Naive thymus-derived CD8-positive, alpha-beta T cell (primary cell): ENCODE measurements at places on chromosomes 11 and 22. TPM values are rescaled to one million over a fixed set of nuclear protein-coding genes. Genes with fewer than 3 reads are reported as not detected.

The OR5P2 gene
- not detected for total RNA-seq

The OAF gene
- total RNA-seq, result 8.0 TPM

The MUC15 gene
- total RNA-seq, result not detected

The CLTCL1 gene
- 1.4 TPM for total RNA-seq

The OR2D2 gene
- not detected for total RNA-seq

The CABP7 gene
- total RNA-seq, result not detected

DNA sequence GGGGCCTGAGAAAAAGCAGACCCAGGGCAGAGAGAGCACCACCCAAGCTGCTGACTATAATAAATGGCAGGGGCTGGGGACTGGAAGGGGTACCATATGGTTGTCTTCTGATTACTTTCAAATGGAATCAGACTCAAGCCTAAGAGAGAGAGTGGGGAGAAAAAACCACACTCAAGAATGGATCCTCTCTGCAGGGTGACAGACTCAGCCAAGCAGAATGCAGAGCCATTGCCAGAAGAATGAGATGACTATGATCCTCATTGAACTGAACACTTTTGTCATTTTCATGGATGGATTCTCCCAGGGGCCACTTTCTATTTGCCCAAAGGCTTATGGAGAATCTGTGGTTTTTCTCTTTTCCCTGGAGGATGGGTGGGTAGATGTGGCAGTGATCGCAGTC is 8.7 kb downstream of the UBASH3B start:
- DNase-seq, result no peak
- H3K4me1 ChIP-seq, result peaks cover 46% of the 10 kb centered on the region
- H3K27ac ChIP-seq, result peak overlapping the region; percentile 41
- H3K4me3 ChIP-seq, result no peak overlapping the region
- no peaks in the 10 kb centered on the region for H3K36me3 ChIP-seq

- H3K27me3 ChIP-seq, result no peaks in the 10 kb centered on the region
- H3K4me1 ChIP-seq, result no peaks in the 10 kb centered on the region
- no peaks in the 10 kb centered on the region for H3K36me3 ChIP-seq
- no peak overlapping the region for H3K27ac ChIP-seq
- H3K4me3 ChIP-seq, result no peak overlapping the region
Observed at GRCh38 chr11:132054822-132055221, 684.4 kb downstream of the NTM start.

DNA sequence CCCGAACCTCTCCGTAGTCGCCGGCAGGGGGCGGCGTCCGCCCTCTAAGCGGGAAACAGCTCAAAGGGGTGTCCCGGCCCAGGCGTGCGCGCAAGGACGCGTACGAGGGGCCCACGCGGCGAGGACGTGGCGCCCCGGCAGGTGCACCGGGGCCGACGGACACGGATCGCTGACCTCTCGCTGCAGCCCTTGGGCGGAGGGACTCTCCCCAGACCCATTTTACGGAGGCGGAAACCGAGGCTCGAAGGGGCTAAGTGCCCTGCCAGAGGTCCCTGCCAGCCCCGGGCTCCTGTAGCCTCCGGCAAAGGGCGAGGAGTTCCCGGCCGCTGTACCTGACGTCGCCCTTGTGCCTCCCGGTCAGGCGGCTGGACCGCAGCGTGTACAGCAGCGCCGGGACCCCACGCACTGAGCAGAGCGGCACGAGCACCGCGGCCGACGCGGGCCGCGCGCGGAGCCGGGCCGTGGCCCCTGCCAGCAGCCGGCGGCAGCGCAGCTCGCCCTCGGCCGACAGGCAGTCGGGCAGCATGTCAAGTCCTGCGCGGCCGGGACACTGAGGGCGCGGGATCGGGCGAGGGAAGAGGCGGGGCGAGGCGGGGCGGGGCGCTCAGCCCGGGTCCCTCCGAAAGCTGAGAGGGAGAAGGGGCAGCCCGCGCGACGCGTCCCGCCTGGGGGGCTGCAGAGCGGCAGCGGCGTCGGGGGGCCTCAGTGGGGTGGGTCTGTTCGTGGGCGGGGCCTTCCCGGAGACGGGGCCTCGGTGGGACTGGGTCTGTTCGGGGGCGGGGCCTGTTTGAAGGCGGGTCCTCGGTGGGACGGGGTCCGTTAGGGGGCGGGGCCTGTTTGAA is at the start of gene NUDT8:
TSS of gene NUDT8 (minus strand) at position 552 of the 842 bp plus-strand sequence. CDS start at position 526, 26 bp downstream.
- H3K27me3 ChIP-seq, result no peaks in the 10 kb centered on the region
- peak within 1 kb of the TSS; percentile 89 for H3K27ac ChIP-seq
- no peaks in the 10 kb centered on the region for H3K36me3 ChIP-seq
- peak within 1 kb of the TSS; percentile 89 for H3K4me3 ChIP-seq
- H3K4me1 ChIP-seq, result peaks cover 13% of the 10 kb centered on the region

GRCh38 chr11:44634401-44635281 is 69.2 kb downstream of the CD82 start:
- no peak overlapping the region for H3K27ac ChIP-seq
- H3K4me3 ChIP-seq, result no peak overlapping the region
- H3K27me3 ChIP-seq, result peaks cover 36% of the 10 kb centered on the region
- H3K36me3 ChIP-seq, result peaks cover 2% of the 10 kb centered on the region

- DNase-seq, result no peak
- no peaks in the 10 kb centered on the region for H3K27me3 ChIP-seq
- H3K27ac ChIP-seq, result no peak overlapping the region
- H3K36me3 ChIP-seq, result peaks cover 5% of the 10 kb centered on the region
- H3K4me3 ChIP-seq, result no peak overlapping the region
Observed at GRCh38 chr11:34905666-34906065, 10.5 kb downstream of the APIP start.

GRCh38 chr11:117229931-117230285 is 2.0 kb downstream of the PCSK7 start:
- no peaks in the 10 kb centered on the region for H3K27me3 ChIP-seq
- DNase-seq, result no peak
- peak overlapping the region; percentile 93 for H3K27ac ChIP-seq

GRCh38 chr11:44407211-44407996 is 97.5 kb upstream of the ALX4 start:
- H3K27me3 ChIP-seq, result peaks cover 52% of the 10 kb centered on the region
- H3K4me1 ChIP-seq, result no peaks in the 10 kb centered on the region
- H3K27ac ChIP-seq, result no peak overlapping the region
- no peak overlapping the region for H3K4me3 ChIP-seq
- no peaks in the 10 kb centered on the region for H3K36me3 ChIP-seq

- no peak overlapping the region for H3K27ac ChIP-seq
- no peaks in the 10 kb centered on the region for H3K36me3 ChIP-seq
Observed at GRCh38 chr22:48208894-48209293, 1446.4 kb downstream of the TBC1D22A start.

DNA sequence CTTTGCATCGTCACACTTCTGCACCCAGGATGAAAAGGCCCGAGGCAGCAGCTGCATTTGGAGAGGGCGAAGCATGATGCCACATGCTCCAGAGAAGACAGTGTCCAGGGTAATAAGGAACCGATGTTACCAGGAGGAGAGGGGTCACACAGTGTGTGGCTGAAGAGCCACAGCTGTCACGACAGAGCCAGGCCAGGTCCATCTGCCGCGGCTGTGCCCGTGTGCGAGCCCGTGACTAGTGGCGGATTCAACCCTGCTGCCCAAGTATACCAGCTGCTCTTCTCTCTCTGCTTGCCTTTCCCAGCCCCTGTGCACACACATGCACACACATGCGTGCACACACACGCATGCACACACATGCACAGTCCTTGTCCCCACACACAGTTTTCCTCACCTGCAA is 1432.5 kb downstream of the BRD1 start:
- no peaks in the 10 kb centered on the region for H3K36me3 ChIP-seq
- DNase-seq, result no peak
- no peak overlapping the region for H3K27ac ChIP-seq
- no peaks in the 10 kb centered on the region for H3K4me1 ChIP-seq
- H3K27me3 ChIP-seq, result peaks cover 17% of the 10 kb centered on the region
- no peak overlapping the region for H3K4me3 ChIP-seq

DNA sequence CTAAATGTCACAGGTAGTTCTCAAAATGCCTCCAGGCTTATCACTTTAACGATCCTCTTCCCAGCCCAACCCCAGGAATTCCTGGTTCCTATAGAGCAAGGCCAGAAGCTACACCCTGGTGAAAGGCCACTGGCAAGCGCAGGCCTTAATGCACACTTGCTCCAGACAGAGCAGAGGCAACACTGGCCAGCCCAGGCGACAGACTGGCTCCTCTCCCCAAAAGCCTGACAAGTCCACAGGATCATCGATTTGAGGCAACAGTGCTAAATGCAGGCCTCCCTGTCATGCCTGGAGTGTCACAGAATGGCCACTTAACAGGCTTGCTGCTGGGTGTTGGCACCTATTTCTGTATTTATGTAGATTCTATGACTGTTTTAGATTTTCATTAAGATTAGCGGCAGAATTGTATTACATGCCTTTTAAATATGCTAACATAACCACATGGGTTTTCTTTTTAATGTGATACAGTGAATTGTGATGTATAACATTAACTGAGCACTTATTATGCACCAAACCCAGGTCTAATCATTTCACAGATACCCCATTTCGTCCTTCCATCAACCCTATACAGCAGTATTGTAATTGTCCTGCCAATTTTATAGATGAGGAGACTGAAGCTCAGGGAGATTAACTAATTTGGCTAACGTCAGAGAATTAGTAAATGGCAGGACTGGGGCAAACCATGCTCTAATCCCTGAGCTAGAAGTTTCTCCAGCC is 38.6 kb downstream of the PACSIN2 start:
- peaks cover 56% of the 10 kb centered on the region for H3K4me1 ChIP-seq
- peaks cover 4% of the 10 kb centered on the region for H3K36me3 ChIP-seq
- H3K27ac ChIP-seq, result peak overlapping the region; percentile 87
- H3K4me3 ChIP-seq, result no peak overlapping the region
- H3K27me3 ChIP-seq, result no peaks in the 10 kb centered on the region

GRCh38 chr11:130711193-130711592 is 205.1 kb downstream of the SNX19 start:
- no peaks in the 10 kb centered on the region for H3K36me3 ChIP-seq
- H3K27ac ChIP-seq, result no peak overlapping the region
- DNase-seq, result no peak
- H3K4me3 ChIP-seq, result no peak overlapping the region
- peaks cover 2% of the 10 kb centered on the region for H3K27me3 ChIP-seq
- no peaks in the 10 kb centered on the region for H3K4me1 ChIP-seq

DNA sequence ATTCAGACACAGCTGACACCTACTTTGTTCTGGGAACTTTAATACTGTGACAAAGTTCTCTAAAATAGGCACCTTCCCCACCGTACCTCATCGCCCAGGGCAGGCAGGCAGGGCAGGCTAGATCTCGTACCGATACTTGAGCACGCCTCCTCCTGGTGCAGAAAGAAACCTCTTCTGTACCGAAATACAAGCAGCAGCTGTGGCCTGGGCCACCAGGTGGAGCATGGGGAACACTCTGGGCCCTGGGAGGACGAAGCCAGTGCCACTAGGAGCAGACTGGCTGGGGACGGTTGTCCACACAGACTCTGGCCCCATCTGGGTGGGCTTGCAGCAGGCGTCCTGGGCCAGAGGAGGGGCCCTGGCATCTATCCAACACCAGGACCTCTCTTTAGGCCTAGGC is 12.8 kb downstream of the PMM1 start:
- no peaks in the 10 kb centered on the region for H3K4me1 ChIP-seq
- no peaks in the 10 kb centered on the region for H3K27me3 ChIP-seq
- H3K4me3 ChIP-seq, result no peak overlapping the region
- H3K27ac ChIP-seq, result no peak overlapping the region
- peaks cover 26% of the 10 kb centered on the region for H3K36me3 ChIP-seq

GRCh38 chr22:19730198-19730597 is 6.9 kb downstream of the GP1BB start:
- H3K4me3 ChIP-seq, result no peak overlapping the region
- peaks cover 4% of the 10 kb centered on the region for H3K27me3 ChIP-seq
- no peak for DNase-seq

DNA sequence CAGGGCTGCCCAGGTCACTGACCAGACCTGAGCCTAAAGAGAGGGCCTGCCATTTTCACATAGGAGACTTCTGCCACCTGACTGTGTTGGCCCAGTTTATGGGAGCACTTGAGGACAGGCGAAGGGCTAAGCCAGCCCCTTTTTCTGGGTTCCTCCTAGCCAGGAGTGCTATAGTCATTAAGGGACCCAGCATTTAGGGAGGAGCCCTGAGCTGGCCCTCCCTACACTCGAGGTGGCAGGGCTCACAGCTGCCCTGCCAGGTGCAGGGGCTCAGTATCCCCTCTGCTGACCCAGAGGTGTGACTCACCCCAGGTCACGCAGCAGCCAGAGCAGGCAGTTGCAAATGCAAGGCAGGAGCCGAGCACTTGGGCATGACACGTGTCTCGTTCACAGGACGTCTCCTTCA is 86.3 kb upstream of the CRYBB3 start:
- peaks cover 42% of the 10 kb centered on the region for H3K4me1 ChIP-seq
- H3K27ac ChIP-seq, result peak overlapping the region; percentile 43
- no peak overlapping the region for H3K4me3 ChIP-seq

GRCh38 chr11:44300844-44301563 is 8.9 kb downstream of the ALX4 start:
- no peaks in the 10 kb centered on the region for H3K36me3 ChIP-seq
- DNase-seq, result no peak
- no peak overlapping the region for H3K4me3 ChIP-seq

GRCh38 chr11:62627713-62628112 is 5.9 kb upstream of the B3GAT3 start:
- no peaks in the 10 kb centered on the region for H3K27me3 ChIP-seq
- H3K27ac ChIP-seq, result peak overlapping the region; percentile 85
- H3K36me3 ChIP-seq, result peaks cover 6% of the 10 kb centered on the region
- H3K4me3 ChIP-seq, result no peak overlapping the region
- H3K4me1 ChIP-seq, result peaks cover 15% of the 10 kb centered on the region
- DNase-seq, result no peak

GRCh38 chr11:62122076-62122475 is 1.7 kb upstream of the INCENP start:
- H3K4me3 ChIP-seq, result no peak overlapping the region
- H3K36me3 ChIP-seq, result no peaks in the 10 kb centered on the region
- H3K4me1 ChIP-seq, result peaks cover 24% of the 10 kb centered on the region
- no peaks in the 10 kb centered on the region for H3K27me3 ChIP-seq

GRCh38 chr11:119683783-119684182 is 45.2 kb downstream of the NECTIN1 start:
- H3K27ac ChIP-seq, result no peak overlapping the region
- H3K36me3 ChIP-seq, result no peaks in the 10 kb centered on the region
- peaks cover 3% of the 10 kb centered on the region for H3K27me3 ChIP-seq
- DNase-seq, result no peak
- peaks cover 23% of the 10 kb centered on the region for H3K4me1 ChIP-seq

GRCh38 chr22:40753114-40753513 is 66.0 kb downstream of the SLC25A17 start:
- H3K4me1 ChIP-seq, result no peaks in the 10 kb centered on the region
- DNase-seq, result no peak
- H3K36me3 ChIP-seq, result peaks cover 1% of the 10 kb centered on the region
- H3K4me3 ChIP-seq, result no peak overlapping the region
- H3K27ac ChIP-seq, result no peak overlapping the region

DNA sequence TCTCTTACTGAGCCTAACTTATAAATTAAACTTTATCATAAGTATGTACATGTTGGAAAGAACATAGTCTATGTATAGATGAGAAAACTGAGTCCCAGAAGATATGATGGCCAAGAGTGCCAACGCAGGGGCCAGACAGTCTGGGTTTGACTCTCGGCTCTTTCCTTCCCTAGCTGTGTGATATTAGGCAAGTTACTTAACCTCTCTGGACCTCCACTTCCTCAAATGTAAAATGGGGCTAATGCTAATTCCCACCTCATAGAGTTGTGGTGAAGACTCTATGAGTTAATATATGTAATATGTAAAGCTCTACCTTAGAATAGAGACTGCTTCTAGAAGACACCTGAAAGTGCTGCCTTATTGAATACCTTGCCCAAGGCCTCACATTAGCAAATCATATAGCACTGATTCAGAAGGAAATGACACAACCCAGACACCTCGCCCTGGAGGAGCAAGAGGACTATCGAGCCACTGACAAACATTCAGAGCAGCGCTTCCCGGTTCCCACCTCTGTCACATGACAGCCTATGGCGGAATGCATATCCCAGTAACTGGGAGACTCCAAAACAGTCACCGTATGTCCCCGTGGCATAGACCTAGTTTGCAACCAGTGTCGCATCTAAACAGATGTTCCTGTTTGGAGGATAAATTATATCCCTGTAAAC is 11.3 kb upstream of the CCDC86 start:
- peaks cover 5% of the 10 kb centered on the region for H3K4me1 ChIP-seq
- H3K4me3 ChIP-seq, result no peak overlapping the region
- DNase-seq, result no peak
- H3K27ac ChIP-seq, result peak overlapping the region; percentile 87
- H3K27me3 ChIP-seq, result peaks cover 2% of the 10 kb centered on the region
